ENCODE measurements at places on chromosomes 12 and 14. TPM values are rescaled to one million over a fixed set of nuclear protein-coding genes. Genes with fewer than 3 reads are reported as not detected.

Gene ADAMTS20
- total RNA-seq = not detected

Gene LMNTD1
- 0.75 TPM for total RNA-seq

Gene NANOG
- total RNA-seq = not detected

Gene CYP27B1
- 3.2 TPM for total RNA-seq

Gene CLEC9A
- not detected for total RNA-seq

Gene KCNK10
- not detected for total RNA-seq

Gene CAPRIN2
- 25.3 TPM for total RNA-seq

DNA sequence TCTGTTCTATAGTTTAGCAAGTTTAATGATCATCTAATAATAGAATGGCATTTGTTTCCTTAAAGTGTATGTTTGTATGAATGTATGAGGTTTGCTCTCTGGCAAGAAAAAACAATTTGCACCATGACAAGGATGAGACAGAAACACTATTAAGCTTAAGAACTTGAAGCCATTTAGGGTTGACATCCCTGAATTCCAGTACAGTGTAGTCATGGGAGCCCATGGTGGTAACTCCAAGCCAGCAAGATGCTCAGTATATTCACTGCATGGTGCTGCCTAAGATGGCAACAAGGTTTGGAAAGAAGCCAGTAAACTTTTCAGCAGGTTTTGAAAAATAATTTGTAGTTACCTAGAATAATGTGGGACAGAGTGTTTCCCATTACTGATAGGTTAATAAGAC is 158.6 kb downstream of the PRIMA1 start:
- no peak for DNase-seq

DNA sequence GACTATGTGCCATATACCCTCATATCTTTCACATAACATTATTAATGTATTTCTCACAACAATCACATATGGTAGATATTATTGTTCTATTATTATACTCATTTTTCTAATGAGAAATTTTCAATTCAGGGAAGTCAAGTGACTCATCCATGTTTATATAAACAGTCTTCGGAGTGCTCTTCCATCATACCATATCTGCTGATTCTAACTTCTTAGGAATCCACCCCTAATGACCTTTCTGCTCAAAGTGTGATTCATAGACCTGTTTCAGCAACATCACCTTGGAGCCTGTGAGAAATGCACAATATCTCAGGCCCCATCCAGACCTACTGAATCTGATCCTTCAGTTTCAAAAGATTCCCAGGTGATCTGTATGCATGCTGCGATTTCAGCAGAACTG is 39.8 kb upstream of the OVCH1 start:
- DNase-seq = no peak

GRCh38 chr12:113601656-113602263 is 130.1 kb upstream of the LHX5 start:
- no peak for DNase-seq

DNA sequence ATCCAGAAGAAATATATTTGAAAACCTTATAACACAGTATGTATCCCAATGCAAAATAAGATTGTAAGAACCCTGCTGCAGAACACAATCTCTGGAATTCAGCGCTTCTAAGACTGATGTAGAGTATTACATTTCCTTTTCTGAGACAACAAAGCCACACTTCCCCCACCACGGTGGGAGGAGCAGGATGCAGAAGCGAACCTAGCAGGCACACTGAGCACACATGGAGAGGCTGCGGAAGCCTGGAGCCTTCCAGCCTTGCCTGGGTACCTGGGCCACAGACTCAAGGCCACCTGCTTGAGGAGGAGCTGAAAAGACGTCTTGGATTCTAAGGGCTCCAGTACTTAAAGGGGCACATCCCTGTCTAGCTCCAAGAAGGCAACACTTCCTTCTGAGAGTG is 46.4 kb downstream of the TCHP start:
- DNase-seq = no peak

DNA sequence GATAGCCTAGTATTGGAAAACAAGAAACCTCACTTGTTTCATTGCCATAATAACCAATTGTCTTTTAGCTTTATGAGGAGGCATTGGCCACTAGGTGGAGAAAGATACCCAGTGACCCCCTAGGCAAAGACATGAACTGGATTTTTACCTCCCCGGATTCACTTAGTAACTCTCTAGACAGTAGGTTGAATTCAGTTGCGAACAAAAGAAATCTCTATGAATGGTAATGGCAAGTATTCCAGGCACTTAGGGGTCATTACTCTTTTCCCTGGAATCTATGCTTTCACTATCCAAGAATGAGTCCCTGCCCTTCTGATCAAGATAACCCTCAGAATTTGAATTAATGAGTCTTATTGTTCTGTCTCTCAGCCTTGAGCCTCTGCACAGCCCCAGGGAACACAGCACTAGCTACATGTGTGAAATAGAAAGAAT is 29.5 kb upstream of the RHOJ start:
- DNase-seq = no peak

- DNase-seq = no peak
These were observed 36.0 kb downstream of the RHOJ start for GRCh38 chr14:63240221-63240620.

- DNase-seq = no peak
These were observed 348.8 kb downstream of the TMEM117 start for GRCh38 chr12:44184499-44185206.

DNA sequence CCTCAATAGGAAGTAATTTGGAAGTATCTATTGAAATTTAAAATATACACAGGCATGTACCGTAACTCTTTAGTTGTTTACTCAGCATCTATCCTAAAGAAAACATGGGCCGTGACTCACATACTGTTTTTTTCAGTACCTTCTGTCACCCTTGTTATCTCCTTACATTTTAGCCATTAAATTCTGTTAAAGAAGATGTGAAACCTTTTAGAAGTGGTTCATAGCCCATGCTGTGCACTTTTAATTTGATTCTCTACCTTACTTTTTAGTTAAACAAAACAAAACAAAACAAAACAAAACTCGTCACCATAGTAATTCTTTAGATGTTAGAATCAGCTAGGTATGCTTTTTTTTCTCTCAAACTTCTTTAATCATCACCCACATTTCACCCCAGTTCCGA is 494.4 kb upstream of the RGS6 start:
- no peak for DNase-seq

- no peak for DNase-seq
These were observed 25.1 kb downstream of the UBR7 start for GRCh38 chr14:93232159-93232558.
